ENCODE measurements at places on chromosomes 4 and X.

- DNase-seq: no peak
These were observed 101.3 kb upstream of the GUCY1A1 start for GRCh38 chr4:155565330-155565729.

DNA sequence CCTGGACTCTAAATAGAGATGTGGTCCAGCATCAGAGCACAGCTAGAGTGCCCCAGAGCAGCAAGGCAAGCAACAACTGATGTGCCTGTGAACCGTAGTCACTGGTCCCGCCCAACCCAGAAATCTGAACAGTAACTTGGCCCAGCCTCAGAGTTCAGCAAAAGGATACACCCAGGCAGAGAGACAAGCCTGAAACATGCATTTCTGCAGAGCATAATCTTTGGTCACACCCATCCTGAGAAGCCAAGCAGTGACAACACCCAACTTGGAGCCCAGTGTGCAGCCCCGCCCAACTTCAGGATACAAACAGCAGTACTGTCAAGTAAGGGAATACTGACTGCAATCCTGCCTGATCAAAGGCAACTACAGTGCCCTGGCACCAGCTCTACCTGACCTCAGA lies 78.9 kb downstream of the CCDC160 start:
- DNase-seq: no peak

GRCh38 chr4:94068753-94069719 lies 138.6 kb upstream of the SMARCAD1 start:
- no peak for DNase-seq

DNA sequence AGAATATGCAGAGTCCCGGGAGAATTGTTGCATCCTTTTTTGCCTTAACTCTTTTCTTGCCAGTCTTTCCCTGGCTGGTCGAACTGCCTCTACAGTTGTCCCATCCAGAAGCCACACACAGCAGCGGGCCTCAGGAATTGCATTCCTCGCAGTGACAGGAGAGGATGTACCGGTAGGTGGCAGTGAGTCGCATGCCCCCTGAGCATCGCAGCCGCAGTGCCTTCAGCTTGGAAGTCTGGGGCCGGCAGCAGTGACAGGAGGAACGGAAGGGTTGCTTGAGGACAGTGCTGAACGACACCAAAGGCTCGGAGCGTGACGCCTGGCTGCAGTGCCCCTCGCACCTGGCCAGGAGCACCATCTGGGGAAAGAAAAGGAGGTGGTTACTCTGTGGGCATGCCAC lies 23.5 kb downstream of the NDP start:
- DNase-seq: peak; percentile 71

- DNase-seq: no peak
These were observed 149.2 kb downstream of the PTTG2 start for GRCh38 chr4:38109370-38109769.

DNA sequence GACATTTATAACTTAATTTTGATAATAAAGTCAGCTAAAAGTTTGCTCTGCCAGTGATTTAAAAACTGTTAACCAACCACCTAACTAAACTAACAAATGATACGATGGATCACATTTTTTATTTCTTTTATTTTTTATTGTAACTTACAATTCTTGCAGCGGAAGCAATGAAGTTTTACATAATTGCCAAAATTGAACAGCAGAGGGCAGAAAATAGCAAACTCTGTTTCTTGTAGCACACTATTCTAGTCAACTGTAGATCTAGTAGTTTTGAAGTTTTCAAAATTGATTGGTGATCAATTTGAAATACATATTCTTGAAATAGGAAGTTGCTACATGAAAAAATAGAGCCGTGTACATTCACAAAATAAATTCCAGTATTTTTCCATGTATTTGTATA lies 2.8 kb upstream of the GRIA2 start:
- no peak for DNase-seq

GRCh38 chr4:75555294-75556164 lies at the start of gene ODAPH:
Gene ODAPH (plus strand): TSS chr4:75556066. CDS start chr4:75556083, 17 bp downstream.
- DNase-seq: peak; percentile 16

DNA sequence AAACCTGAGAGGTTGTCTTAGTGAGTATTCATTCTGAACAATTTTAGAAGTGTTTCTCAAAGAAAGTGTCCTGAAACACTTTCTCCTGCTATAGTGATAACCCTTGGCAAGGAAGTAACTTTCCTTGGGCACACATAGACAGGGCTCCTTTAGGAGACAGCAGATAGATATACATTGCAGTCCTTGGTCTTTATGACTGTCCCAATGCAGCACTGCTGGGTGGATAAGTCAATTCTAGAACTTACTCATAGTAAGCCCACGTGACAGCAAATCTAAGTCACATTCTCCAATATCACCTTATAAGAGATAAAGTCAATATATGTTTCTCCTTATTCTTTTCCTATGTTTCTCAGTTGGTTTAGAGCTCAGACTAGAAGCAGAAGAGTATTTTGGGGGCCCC lies 46.7 kb downstream of the GPRASP3 start:
- no peak for DNase-seq

- DNase-seq: peak; percentile 46
These were observed 577 bp upstream of the GLRA2 start for GRCh38 chrX:14528629-14529289.

- DNase-seq: no peak
These were observed 418.1 kb downstream of the BCOR start for GRCh38 chrX:39679497-39680157.

GRCh38 chrX:20248592-20249192 lies 18.0 kb downstream of the RPS6KA3 start:
- DNase-seq: no peak

- no peak for DNase-seq
These were observed 250.7 kb downstream of the THOC2 start for GRCh38 chrX:123481913-123482851.

DNA sequence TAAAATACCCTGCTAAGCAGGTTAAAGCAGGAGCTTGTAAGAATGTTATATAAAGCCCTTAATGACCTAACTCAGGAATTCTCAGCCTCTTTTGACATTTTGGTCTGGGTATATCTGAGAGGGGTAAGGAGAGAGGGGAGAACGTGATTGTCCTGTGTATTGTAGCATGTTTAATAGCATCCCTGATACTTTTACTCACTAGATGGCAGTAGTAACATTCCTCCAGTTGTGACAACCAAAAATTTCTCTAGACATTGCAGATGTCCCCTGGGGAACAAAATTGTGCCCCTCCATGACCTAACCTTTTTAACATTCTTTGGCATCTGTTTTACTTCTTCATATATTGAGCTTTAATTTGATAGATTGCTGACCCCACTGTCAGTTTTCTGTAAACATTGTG lies 17.9 kb downstream of the SMARCA5 start:
- DNase-seq: peak; percentile 12

- no peak for DNase-seq
These were observed at the start of gene IL9R for GRCh38 chrX:155997436-155997835. Gene IL9R (plus strand): TSS chrX:155997696. CDS start chrX:155997760, 64 bp downstream.

Data from HEK293T (cell line).